ENCODE measurements at places on chromosomes 11 and 22.

DNA sequence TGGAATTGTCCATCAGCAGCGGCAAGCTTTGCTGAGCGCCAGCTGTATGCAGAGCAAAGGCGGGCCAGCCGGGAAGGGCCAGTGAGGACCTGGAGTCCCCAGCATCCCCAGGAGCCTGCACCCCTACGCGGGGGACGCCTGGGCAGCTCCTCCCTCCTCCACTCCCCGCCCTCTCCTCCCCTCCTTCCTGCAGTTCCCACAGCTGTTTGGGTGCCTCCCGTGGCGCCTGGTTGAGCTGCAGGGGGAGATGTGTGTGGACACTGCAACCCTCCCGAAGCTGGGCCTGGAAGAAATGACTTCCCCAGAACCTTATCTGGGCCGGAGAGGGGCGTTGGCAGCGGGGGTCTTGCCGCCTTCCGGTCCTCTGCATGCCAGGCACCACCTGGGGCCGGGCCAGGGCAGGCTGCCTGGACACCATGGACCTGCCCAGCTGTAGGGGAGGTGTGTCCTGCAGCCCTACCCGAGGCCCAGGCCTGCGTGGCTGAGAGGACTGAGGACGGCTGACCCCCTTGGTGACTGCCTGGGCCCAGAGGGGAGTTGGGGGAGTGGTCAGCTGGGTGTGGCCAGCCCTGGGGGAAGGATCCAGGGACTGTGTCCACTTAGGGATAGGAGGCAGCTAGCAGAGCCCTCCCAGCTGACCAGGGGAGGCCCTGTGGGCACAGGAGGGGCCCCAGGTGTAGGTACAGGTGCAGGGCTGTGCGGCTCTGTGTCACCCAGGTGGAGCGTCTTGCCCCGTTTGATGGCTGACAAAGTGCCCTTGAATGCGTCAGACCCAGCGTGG lies 16.8 kb upstream of the MUC6 start:
- DNase-seq, result no peak

- DNase-seq, result no peak
These were observed 73.3 kb downstream of the ENTHD1 start for GRCh38 chr22:39820256-39820655.

GRCh38 chr22:36291831-36292740 lies 39.2 kb downstream of the APOL1 start:
- no peak for DNase-seq

DNA sequence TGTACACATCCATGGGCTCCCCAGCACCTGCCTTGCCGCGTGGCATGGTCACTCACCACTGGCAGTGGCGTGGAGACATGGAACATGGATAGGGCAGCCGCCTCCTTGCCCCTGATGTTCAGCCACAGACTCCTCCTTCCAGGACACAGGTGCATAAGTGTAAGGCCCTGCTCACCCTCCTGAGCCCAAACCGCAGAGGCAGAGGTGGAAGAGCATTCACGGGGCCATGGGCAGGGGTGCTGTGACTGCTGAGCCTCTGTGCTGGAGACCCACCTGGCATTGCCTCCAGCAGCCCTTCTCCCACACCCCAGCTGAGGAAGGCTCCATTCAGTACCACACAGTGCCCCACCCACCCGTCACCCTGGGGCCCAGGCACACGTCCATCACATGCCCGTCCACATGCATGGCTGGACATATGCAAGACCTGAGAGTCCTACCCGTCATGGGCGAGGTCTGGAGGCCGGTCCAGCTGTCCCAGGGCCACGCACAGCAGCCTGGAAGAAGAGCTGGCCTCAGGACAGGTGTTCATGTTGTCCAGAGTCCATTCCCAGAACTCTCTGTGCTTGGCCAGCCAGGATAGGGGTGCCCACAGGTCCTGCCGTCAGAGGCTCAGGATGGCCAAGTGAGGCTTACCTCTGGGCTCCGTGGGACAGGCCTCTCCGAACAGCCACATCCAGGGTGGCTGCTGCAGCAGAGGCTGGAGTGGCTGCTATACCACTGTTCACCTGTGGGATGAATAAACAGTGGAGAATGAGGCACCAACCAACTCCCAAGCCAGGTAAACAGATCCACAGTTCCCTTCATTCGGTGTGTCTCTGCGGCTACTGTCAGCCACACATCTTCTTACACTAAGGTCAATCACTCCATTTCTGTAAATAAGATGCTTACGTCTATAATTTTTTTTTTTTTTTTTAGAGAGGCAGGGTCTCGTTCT lies 1.7 kb upstream of the TUBGCP6 start:
- no peak for DNase-seq

- no peak for DNase-seq
These were observed 50.2 kb downstream of the BCR start for GRCh38 chr22:23230348-23231068.

DNA sequence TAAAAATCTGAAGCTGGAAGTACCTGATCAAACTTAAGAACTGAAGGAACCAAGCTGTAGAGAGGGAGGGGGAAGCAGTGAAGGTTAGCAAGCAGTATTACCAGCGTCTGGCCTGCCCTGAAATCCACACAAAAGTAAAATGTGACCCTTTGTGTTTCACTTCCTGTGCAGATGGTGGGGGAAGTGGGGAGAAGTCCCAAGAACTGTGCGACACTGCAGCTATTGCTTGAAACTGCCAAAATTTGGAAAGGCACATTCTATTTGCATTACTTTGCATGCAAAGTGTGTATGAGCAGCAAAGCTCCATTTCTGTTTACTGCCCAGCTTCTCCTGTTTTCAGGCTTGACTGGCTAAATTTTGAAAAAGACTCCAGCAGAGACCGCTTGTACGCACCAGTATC lies 72.1 kb upstream of the BMAL1 start:
- no peak for DNase-seq

Data from stimulated activated CD4-positive, alpha-beta T cell treated with anti-CD3 and anti-CD28 coated beads, Interleukin-12 subunit alpha, Interleukin-12 subunit beta, amount 100 ng/mL, for 24 hours (primary cell).